ENCODE measurements at places on chromosomes 6 and 20.

DNA sequence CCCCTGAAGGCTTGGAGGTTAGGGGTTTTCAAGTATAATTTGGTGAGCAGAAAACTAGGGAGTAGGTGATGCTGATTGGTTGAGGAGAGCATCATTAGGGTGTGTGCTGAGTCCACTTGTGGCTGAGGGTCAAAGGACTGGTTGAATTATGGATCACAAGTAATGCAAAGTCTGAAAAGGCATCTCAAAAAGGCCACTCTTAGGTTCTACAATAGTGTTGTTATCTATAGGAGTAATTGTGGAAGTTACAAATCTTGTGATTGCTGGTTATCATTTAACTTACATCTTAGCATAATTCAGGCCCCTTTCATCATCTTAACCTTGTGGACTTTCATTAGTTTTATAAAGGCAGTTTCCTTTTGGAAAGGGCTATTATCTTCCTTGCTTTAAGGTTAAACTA, 60.8 kb downstream of the UBR2 start:
- DNase-seq: no peak

DNA sequence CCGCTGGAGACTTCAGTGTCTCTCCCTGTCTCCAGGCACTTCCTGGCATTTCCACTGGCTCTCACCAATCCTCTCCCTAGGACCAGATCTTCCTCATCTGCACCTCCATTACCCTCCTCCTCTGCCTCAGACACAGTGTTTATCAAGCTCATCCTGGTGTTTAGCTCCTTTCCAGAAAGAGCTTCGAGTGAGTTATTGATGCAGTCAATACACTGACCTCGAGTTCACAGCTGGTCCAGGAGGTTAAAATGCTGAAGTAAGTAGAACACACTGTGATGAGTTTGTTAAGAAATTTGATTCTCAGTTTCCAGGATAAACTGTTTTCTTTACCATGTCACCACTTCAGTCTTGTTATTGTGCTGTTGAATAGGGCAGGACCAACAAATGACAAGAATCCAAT, 42.1 kb upstream of the ARMC2 start:
- no peak for DNase-seq

- DNase-seq: no peak
These were observed 77.5 kb upstream of the CD83 start for GRCh38 chr6:14040042-14040441.

GRCh38 chr6:129776542-129777330, 66.8 kb upstream of the ARHGAP18 start:
- DNase-seq: no peak

DNA sequence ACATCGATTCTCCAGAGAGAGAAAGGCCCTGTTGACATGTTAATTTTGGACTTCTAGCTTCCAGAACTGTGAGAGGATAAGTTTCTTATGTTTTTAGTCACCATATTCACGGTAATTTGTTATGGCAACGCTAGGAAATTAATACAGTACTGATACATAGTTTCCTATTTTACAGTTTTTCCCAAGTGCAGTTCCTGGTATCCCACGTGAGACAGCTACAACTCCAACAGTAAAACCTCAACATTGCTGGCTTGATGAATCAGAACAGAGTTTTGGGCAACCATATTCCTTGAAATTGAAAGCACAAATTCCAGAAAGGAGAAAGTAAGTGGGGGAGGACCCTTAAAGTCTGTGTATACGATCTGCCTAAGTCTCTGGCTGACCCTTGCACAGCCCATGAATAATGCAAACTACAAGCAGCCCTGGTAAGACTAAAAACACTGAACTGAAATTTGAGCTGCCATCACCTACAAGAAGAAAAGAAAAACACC, 505.1 kb upstream of the NRSN1 start:
- no peak for DNase-seq

GRCh38 chr6:21478883-21479539, 114.5 kb upstream of the SOX4 start:
- DNase-seq: no peak

GRCh38 chr20:9739991-9740390, 98.9 kb downstream of the PAK5 start:
- no peak for DNase-seq

GRCh38 chr6:34027445-34027936, 118.4 kb downstream of the GRM4 start:
- no peak for DNase-seq

DNA sequence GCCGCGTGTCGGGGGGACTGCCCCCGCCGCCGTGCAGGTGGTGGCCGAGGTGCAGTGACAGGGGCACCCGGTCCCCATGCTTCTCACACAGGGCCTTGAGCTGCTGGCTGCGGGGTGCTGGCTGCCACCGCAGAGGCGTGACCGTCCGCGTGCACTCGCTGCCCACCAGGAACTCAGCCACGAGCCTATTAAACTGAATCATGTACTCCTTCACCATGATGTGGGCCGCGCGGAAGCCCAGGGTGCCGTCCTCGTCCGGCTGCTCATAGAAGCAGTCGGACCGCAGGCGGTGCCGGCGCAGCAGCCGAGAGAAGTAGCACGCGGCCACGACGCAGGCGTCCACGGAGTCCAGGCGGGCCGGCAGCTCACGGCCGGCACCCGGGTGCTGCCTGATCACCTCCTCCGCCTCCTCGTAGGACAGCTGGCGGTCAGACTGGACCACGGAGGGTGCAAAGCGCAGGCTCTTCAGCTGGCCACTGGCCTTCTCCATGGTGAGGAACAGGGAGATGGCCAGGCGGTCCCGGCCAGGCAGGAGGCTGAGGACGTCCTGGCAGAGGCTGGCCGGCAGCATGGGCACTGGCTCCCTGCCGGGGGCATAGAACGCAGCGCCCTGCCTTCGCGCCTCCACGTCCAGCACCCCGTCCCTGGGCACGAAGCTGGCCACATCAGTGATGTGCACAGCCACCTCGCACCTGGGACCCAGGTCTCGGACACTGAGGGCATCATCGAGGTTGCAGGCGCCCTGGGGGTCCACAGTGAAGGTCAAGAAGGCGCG, 9.8 kb downstream of the HELZ2 start:
- DNase-seq: no peak

DNA sequence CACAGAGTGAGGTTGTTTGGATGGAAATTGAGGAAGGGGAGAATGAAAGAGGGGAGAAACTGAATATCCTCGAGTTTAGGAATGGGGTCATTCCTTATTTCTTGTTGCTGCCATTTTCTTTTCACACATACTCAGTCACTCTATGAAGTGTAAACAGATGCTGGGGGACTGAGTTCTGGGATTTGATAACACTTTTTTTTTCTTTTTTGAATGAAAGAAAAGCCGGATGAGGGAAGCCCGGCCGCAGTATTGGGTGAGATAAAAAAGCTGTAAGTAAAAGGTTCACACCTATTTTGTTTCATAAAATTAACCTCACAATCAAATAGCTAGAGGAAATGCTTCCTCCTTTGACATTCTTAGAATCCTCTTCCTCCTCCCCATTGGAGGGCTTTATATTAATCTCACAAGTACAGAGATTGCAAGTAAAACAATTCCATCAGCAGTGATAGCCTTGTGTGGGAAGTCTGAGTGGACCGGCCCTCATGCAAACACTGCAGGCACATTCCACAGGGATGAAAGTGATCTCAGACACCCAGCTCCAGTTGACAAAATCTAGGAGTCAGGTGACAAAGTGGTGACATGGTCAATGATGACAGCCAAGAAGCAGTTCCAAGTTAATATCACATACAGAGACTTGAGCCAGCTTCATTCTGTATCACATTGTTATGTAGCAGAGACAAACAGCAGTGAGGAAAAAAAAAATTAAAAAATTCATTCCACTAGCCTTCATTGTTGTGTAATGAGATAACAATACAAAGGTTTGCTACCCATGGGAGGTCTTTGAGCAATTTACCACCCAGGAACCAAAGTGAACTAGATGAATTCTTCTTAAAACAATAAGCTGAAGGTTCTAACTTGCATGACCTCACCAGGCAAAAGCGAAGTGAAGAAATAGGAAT, 391.1 kb upstream of the HSF2 start:
- DNase-seq: no peak

- DNase-seq: no peak
These were observed 4.2 kb upstream of the CST11 start for GRCh38 chr20:23456873-23457272.

DNA sequence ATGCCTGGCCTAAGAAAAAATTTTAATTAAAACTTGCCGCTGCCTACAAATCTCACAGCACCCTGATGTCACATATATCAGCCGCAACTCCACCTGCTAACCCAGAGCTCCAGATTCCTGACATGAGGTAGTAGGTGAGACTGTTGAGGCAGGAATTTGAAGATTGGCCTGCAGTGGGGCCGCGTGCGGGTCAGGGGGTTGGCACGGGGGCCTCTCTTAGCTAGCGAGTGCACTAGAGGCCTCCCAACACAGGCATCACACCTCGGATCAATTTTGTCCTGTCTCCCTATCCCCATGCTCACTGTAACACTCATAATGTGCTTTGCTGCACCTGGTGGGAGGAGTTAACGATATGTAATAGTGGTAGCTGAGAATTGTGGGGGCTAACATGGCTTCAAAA, 349.8 kb downstream of the CDC5L start:
- no peak for DNase-seq

DNA sequence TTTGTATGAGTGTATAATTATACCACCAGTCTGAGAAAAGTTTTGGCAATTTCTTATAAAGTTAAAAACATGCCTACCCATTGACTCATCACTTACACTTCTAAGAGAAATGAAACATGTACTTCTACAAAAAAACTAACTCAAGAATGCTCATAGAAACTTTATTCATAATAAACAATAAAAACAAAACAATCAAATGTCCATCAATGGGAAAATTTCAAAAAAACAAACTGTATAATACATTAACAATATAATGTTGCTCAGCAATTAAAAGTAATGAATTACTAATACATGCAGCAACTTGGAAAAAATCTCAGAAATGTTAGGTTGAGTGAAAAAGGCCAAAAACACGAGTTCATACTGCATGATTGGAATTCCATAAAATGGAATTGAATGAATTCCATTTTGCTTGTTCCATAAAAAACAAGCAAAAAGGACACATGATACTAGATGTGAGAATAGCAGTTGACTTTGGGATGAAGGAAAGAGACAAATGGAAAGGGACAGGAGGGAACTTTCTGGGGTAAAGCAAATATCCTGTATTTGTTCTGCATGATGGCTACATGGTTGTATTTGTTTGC, 726.6 kb downstream of the RFPL4B start:
- no peak for DNase-seq

- no peak for DNase-seq
These were observed 227.2 kb upstream of the ASCC3 start for GRCh38 chr6:101108286-101108685.

DNA sequence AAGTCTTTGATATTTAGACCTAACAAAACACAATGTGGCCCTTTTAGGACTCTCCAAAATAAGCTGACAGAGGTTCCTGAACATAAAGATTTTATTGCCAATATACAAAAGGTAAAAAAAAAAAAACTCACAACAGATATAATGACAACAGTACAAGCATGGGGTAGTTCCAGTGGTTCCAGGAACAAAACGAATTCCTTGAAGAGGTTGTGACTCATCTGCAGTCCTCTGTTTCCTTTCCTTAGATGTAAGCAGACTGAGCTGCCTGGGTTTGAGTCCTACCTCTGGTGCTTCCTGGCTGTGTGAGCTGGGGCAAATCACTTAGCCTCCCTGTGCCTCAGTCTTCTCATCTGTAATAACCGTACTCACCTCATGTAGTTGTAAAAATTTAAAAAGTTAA, 13.3 kb upstream of the CTAGE9 start:
- DNase-seq: no peak

- DNase-seq: no peak
These were observed 285.4 kb downstream of the PHACTR1 start for GRCh38 chr6:13001927-13002326.

GRCh38 chr6:56868687-56869086, 86.2 kb upstream of the BEND6 start:
- no peak for DNase-seq

DNA sequence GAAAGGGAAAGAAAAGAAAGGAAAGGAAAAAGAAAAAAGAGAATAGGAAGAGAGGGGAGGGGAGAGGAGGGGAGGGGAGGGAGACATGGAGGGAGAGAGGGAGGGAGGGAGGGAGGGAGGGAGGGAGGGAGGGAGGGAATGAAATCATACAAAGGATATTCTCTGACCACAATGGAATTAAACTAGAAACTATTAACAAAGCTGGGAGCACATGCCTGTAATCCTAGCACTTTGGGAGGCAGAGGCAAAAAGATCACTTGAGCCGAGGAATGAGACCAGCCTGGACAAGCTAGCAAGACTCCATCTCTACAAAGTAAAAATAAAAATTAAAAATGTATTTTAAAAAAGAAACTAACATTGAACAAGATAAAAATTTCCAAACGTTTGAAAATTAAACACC, 62.8 kb downstream of the ILRUN start:
- no peak for DNase-seq

GRCh38 chr6:80771941-80772340, 665.5 kb downstream of the BCKDHB start:
- DNase-seq: no peak

DNA sequence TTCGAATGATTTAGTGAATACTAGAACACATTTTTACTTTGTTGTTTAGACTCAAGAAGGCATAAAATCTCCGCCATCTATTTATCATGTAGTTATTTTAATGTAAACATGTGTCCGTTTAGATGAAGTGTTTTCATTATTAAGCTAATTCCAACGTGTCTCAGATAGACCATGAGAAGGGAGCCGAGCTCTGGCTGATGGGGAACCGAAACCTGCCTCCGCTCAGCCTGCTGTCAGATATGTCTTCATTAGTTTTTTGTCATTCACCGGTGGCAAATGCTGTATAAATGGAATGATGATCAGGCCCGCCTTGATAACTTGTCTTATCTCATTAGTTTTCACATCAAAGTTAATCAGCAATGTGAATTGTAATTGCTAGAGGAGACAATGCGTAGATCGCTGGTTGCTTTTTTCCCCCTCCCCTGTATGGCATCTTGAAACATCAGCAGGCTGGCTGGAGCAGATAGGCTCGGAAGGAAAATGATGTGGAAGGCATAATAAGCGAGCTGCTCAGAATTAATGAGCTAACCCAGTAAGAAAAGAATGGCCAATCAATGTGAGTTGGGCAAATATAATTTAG, 136.4 kb downstream of the LINC00237 start:
- DNase-seq: no peak

DNA sequence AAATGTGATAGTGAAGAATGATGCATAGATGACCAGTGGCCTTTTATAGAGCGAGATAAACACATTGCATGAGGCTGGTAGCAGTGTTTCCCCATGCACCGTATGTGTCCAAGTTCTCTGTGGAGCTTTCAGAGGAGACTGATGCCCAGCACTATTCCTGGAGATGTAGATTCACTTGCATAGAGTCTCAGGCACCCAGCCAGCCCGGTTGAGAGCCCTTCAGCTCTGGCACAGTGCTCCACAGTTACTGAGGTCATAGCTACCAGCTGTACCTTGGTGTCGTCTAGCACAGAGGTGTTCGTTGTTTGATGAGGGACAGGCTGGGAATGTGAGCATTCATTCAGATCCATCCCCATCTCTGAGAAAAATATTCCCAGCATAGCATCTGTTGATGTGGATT, 328.9 kb downstream of the FARS2 start:
- no peak for DNase-seq

DNA sequence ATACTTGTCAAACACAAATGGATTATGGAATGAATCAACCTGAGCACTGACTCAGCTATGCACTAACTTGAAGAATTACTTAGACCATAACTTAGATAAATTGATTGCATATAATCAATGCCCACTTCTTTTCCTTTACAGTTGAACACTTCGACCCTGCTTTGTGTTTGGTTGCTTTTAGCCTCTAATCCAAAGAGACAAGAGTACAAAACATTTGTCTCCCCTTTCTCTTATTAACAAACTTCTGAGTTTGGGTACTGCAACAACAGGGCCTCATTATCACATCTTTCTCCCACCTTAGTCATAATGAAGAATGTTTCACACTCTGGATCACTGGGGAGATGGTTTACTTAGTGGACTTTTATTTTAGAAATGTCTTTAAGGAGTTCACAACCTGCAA, 2.6 kb upstream of the TAAR6 start:
- DNase-seq: no peak
